H9 (cell line): ENCODE measurements at places on chromosomes 12 and 14. TPM values are rescaled to one million over a fixed set of nuclear protein-coding genes. Genes with fewer than 3 reads are reported as not detected.
A peak's percentile ranks its signal among the peaks of the same experiment; 100 is the strongest.

GRCh38 chr12:52672321-52672933 is 7.8 kb downstream of the KRT1 start:
- H3K4me1 ChIP-seq: no peaks in the 10 kb centered on the region
- H3K27me3 ChIP-seq: no peaks in the 10 kb centered on the region
- H3K27ac ChIP-seq: no peak overlapping the region
- no peak overlapping the region for H3K4me3 ChIP-seq
- DNase-seq: no peak

Gene RNASE3
- total RNA-seq: not detected in 2 replicates

- H3K4me1 ChIP-seq: no peaks in the 10 kb centered on the region
- H3K27me3 ChIP-seq: no peaks in the 10 kb centered on the region
- no peak for DNase-seq
- H3K4me3 ChIP-seq: no peak overlapping the region
- no peak overlapping the region for H3K27ac ChIP-seq
Observed at GRCh38 chr12:129331356-129332085, 478.2 kb downstream of the GLT1D1 start.

- DNase-seq: no peak
- no peak overlapping the region for H3K27ac ChIP-seq
- H3K4me1 ChIP-seq: no peaks in the 10 kb centered on the region
- H3K36me3 ChIP-seq: no peaks in the 10 kb centered on the region
- H3K27me3 ChIP-seq: no peaks in the 10 kb centered on the region
- no peak overlapping the region for H3K4me3 ChIP-seq
Observed at GRCh38 chr12:115740586-115741155, 536.8 kb downstream of the MED13L start.

Gene LYZ
- not detected in 2 replicates for total RNA-seq

- no peak overlapping the region for H3K27ac ChIP-seq
- H3K36me3 ChIP-seq: no peaks in the 10 kb centered on the region
- H3K4me1 ChIP-seq: no peaks in the 10 kb centered on the region
- no peak overlapping the region for H3K4me3 ChIP-seq
Observed at GRCh38 chr12:69886109-69886508, 61.1 kb downstream of the MYRFL start.

DNA sequence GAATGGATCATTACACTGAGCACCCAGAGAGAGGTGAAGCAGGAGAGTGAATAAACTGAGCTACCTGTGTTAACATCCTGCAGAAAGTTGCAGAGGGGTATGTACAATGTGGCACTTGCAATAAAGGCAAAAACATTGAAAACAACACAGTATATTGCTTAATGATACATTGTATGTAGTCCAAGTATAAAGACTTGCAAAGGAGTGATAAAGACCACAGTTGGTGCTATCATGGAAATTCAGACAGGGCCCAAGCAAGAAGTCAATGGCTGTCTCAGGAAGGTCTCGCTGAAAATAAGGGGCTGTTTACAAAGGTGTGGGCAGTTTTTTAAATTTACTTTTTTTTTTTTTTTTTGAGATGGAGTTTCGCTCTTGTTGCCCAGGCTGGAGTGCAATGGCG is 10.0 kb downstream of the TMEM120B start:
- H3K36me3 ChIP-seq: peaks cover 10% of the 10 kb centered on the region
- no peaks in the 10 kb centered on the region for H3K27me3 ChIP-seq
- H3K27ac ChIP-seq: no peak overlapping the region
- DNase-seq: no peak

GRCh38 chr14:100363053-100363452 is 39.9 kb downstream of the SLC25A47 start:
- H3K4me3 ChIP-seq: no peak overlapping the region
- no peaks in the 10 kb centered on the region for H3K27me3 ChIP-seq
- H3K27ac ChIP-seq: no peak overlapping the region
- no peak for DNase-seq
- H3K4me1 ChIP-seq: no peaks in the 10 kb centered on the region
- peaks cover 66% of the 10 kb centered on the region for H3K36me3 ChIP-seq

DNA sequence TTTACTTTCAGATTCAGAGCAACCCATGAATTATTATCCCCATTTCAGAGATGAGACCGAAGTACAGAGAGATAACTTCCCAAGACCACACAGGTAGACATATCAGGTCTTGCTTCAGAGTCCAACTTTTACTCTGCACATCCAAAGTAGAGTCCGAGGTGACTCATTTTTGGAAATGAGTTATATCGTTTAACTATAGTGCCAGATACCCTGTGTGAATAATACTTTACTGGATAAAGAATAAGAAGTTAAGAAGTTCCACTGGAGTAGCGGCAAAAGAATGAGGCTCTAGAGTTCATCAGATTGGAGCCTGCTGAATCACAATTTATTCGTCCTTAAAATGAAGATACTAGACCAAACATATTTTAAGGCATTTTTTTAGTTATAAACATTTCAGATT is 124.7 kb downstream of the EPS8 start:
- no peaks in the 10 kb centered on the region for H3K36me3 ChIP-seq
- no peaks in the 10 kb centered on the region for H3K4me1 ChIP-seq
- H3K4me3 ChIP-seq: no peak overlapping the region
- no peak for DNase-seq

DNA sequence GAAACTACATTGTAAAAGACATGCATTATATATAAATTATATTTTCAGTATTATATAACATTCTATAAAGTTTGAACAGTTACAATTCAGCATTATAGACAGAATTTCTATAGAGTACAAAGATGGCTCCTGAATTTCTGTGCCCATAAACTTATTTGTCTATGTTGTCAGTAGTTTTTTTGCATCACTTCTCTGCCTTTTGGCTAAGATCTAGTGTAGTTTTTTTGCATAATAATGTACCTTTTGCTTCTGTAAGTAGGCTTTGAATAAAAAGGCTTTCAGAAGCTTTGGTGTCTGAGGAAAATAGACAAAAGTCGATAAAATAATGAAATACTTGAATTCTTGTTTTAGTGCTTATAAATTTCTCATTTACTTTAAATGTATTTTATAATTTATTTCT is 11.1 kb downstream of the DNAL1 start:
- no peaks in the 10 kb centered on the region for H3K27me3 ChIP-seq
- peaks cover 17% of the 10 kb centered on the region for H3K36me3 ChIP-seq
- H3K4me3 ChIP-seq: no peak overlapping the region
- no peaks in the 10 kb centered on the region for H3K4me1 ChIP-seq

DNA sequence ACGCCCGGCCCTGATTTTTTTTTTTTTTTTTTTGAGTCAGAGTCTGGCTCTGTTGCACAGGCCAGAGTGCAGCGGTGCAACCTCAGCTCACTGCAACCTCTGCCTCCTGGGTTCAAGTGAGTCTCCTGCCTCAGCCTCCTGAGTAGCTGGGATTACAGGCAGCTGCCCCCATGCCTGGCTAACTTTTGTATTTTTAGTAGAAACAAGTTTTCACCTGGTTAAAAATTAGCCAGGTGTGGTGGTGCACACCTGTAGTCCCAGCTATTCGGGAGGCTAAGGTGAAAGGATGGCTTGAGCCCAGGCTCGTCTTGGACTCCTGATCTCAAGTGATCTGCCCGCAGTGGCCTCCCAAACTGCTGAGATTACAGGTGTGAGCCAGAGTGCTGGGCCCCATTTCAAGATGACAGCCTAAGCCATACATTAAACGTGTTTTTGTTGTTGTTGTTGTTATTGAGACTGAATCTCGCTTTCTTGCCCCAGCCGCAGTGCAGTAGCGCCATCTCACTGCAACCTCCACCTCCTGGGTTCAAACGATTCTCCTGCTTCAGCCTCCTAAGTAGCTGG is 42.7 kb upstream of the EAPP start:
- H3K4me3 ChIP-seq: no peak overlapping the region
- DNase-seq: no peak
- H3K36me3 ChIP-seq: peaks cover 64% of the 10 kb centered on the region

DNA sequence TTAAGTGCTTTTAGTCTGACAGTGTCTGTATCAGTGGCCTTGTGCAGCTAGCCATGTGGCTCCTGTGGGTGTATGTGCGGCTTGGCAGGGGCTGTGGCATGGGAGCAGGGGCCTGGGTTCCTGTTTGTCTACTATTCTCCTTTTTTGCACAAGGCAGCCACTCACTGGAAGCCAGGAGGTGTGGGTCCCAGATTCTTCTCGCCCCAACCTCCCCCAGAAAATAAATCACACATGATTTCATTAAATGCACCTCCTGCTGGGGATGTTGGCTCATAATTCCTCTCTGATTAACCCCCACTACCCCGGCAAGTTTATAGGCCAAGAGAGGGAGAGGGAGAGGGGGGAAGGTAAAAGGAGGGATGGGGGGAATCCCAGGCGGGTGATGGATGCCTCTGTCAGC is 17.6 kb downstream of the CALCOCO1 start:
- no peak overlapping the region for H3K4me3 ChIP-seq
- DNase-seq: no peak
- H3K4me1 ChIP-seq: no peaks in the 10 kb centered on the region
- no peaks in the 10 kb centered on the region; the same call in 1 of the 2 replicates for H3K36me3 ChIP-seq

GRCh38 chr12:104484079-104484478 is 27.3 kb downstream of the CHST11 start:
- no peaks in the 10 kb centered on the region for H3K36me3 ChIP-seq
- no peaks in the 10 kb centered on the region for H3K4me1 ChIP-seq
- no peak overlapping the region for H3K27ac ChIP-seq
- no peak for DNase-seq
- H3K27me3 ChIP-seq: no peaks in the 10 kb centered on the region

- no peak overlapping the region for H3K4me3 ChIP-seq
- no peaks in the 10 kb centered on the region for H3K36me3 ChIP-seq
- H3K27ac ChIP-seq: no peak overlapping the region
- H3K27me3 ChIP-seq: no peaks in the 10 kb centered on the region
- no peak for DNase-seq
Observed at GRCh38 chr12:13472690-13473089, 276.2 kb downstream of the EMP1 start.

DNA sequence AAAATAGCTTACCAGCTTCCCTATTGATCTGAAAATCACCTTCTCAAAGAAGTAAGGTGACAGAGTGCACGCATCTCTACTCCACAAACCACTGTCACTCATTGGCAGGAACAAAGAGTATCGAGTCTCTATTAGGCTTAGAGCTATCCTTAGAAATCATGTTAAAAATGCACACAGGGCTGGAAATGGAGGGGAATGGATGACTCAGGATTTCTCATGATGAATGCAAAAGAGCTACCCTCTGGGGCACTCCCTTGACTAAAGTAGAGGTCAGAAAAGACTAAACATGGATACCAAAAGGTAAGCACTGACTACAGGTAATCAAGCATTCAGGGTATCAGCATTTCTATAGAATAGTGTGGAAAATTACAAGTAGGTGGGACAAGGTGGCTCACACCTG is 96.1 kb upstream of the ANO4 start:
- H3K4me1 ChIP-seq: no peaks in the 10 kb centered on the region
- no peak overlapping the region for H3K27ac ChIP-seq
- no peaks in the 10 kb centered on the region for H3K27me3 ChIP-seq
- no peak overlapping the region for H3K4me3 ChIP-seq
- DNase-seq: no peak
- no peaks in the 10 kb centered on the region for H3K36me3 ChIP-seq

DNA sequence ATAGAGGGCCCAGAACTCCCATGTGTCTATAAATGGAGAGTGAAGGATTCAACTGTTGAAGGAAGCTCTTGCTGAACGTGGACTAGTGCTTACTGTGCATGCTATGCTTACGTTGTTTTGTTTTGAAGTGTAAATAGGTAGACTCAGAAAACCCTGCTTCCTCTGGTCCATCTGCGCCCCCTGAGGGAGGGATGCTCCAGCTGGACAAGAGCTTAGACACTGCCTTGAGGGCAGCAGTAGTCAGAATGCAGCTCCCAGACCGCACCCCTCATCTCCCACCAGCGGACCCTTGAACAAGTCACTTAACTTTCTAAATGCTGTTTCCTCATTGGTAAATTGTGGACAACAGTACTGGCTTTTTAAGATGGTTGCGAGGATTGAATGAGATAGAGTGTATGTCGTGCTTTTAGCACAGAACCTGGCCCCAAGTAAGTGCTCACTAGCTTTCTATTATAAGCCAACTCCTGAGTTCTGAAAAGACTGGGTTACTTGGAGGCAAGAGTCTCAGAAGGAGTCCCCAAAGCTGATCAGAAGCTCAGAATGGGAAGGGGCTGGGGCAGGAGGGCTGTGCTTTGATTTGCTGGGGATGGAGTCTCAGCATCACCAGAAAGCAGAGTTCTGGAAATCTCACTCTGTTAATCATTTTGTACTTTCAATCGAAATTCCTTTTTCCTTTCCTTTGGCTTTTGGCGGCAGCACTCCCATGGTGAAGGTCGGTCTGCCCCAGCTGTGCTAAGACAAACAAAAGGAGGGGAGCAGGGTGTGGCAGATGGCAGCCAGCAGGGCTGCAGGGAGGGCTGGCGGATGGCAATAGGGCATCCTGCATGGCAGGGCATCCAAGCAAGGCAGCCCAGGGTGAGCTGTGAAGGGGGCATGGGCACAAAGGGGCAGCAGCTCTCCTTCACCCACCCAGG is 15.6 kb downstream of the AGAP2 start:
- no peak overlapping the region for H3K27ac ChIP-seq
- no peak for DNase-seq
- peaks cover 13% of the 10 kb centered on the region; the same call in 1 of the 2 replicates for H3K27me3 ChIP-seq
- peaks cover 33% of the 10 kb centered on the region for H3K36me3 ChIP-seq

- no peaks in the 10 kb centered on the region for H3K36me3 ChIP-seq
- no peak overlapping the region for H3K27ac ChIP-seq
- H3K4me3 ChIP-seq: no peak overlapping the region
- no peak for DNase-seq
Observed at GRCh38 chr12:2324387-2324786, 271.6 kb downstream of the CACNA1C start.

DNA sequence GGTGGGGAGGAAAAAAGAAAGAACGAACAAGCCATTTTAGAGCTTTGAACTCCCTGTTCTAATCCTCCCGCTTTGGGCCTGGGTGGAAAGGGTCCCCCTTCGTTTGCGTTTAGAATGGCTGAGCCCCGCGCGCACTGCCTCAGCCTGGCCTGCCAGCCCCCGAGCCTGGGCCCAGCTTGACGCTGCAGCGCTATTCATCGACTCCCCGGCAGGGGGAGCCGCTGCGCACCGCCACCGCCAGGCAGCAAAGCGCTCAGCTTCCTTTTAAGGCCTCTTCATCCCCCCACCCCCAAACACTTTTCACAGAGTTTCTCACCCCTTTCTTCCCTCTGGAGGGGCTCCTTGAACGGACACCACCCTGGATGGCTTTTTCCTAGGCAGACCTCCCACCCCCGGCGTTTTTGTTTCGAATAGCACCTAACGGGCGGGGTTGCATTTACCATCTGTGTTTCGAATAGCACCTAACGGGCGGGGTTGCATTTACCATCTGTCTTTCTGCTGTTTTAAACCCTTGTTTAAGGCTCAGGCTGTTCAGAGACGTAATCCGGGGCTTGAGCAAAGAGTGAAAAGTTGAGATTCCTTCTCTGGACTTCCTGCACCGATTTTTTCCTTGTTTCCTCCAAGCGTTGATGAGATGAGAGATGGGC is 56.4 kb upstream of the PIWIL1 start:
- peaks cover 11% of the 10 kb centered on the region for H3K36me3 ChIP-seq
- no peak overlapping the region for H3K27ac ChIP-seq
- DNase-seq: peak; percentile 87
- H3K4me1 ChIP-seq: no peaks in the 10 kb centered on the region
- H3K27me3 ChIP-seq: no peaks in the 10 kb centered on the region

DNA sequence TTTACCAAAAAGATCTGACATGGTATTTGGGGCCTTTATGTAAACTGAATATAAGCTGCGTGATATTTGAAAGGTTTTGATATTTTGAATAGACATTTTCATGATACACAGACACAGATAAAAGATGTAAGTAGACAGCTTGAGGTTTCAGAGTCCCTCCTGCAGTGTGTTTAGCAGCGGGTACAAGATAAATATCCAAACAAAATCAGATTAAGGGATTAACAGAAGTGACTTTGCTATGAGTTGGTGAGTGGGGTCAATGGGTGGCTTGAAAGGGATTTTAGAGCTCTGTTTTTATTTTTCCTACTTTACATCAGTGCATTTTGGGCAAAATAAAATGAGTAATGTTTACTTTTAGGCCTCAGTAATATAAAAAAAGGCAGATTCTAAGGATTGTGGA is 84.1 kb downstream of the IGF1 start:
- H3K4me3 ChIP-seq: no peak overlapping the region
- DNase-seq: no peak
- H3K36me3 ChIP-seq: no peaks in the 10 kb centered on the region
- H3K27ac ChIP-seq: no peak overlapping the region
- no peaks in the 10 kb centered on the region for H3K27me3 ChIP-seq

Gene SMOC1
- total RNA-seq: 0.68 and 0.72 TPM in 2 replicates
